ENCODE measurements at places on chromosomes 7 and 10.

DNA sequence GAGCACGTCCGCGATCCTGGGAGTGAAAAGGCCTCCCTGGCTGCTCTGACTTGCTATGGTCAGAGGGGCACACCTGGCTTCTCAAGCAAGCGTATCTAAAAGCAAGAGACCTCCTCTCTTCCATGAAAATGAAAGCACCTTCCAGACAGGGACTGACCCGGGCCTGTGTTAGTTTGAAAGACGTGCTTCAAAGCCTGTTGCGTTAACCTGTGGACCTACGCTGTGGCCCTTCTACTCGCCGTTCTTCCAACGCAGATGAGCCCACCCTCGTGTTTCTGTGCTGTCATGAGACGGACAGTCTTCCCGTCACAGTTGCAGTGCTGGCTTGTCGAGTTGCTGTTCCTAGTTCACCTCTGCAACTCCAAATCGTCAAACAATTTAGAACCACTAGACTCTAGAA lies 15.5 kb upstream of the GDI2 start:
- no peak for DNase-seq

- DNase-seq, result peak; percentile 95
These were observed 518 bp upstream of the KMT2C start for GRCh38 chr7:152436111-152436930.

DNA sequence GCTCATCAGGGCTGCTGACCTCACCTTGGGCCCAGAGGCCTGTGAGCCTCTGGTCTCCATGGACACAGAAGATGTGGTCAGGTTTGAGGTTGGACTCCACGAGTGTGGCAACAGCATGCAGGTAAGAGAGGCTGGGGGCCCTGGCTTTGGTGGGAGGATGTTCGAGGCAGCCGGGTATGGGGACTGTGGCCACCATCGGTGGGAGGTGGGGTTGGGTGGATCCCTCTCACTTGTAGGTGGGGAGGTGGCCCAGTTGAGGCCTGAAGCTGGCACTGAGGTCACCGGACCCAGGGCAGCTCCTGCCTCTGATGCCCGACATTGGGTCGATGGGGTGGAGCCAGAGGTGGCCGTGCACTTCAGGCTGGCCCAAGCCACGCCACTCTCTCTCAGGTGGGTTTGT lies 406 bp downstream of the ZP3 start:
- DNase-seq, result no peak

DNA sequence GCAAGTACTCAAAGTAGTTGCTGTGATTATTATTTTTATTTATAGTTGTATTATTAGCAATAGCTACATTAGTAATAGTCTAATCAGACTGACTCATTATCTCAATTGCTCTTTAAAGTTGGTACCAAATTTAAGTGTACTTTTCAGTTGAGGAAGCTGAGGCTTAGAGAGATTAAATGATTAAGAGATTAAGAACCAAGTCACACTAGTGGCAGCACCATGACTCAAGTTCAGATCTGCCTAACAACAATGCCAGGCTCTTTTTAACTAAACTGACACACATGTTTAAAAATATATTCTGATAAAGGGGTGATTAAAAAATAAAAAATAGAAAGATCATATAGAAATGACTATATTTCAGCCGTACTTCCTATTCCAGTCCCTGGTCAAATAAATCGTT lies 42.0 kb downstream of the FZD1 start:
- DNase-seq, result no peak

- no peak for DNase-seq
These were observed 144.2 kb downstream of the CXCL12 start for GRCh38 chr10:44240584-44241205.

- DNase-seq, result no peak
These were observed 7.3 kb downstream of the SFRP5 start for GRCh38 chr10:97764519-97764931.

- DNase-seq, result no peak
These were observed 120.7 kb downstream of the PIP4K2A start for GRCh38 chr10:22593636-22594198.

- no peak for DNase-seq
These were observed 127.8 kb downstream of the RNF216 start for GRCh38 chr7:5653661-5654060.

- DNase-seq, result no peak
These were observed 33.8 kb upstream of the COMTD1 start for GRCh38 chr10:75269605-75270004.

DNA sequence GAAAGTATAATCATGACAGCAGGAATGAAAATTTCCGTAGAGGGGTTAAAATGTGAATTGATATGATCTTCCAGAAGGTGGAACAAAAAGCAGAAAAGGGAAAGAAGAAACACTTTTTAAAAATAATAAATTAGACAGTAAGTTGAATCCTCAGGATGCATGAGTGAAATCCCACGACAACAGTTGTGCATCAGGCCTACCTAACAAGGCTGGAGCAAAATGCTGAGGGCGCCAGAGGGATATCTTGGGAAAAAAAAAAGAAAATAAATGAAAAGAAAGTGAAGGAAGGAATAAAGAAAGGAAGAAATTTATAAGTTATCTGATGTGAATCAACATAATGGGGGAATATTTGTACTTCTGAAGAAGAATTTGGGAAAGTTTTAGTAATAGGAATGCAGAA lies 13.0 kb upstream of the HUS1 start:
- DNase-seq, result no peak

- peak; percentile 82 for DNase-seq
These were observed 116.1 kb downstream of the RNF216 start for GRCh38 chr7:5665094-5666025.

GRCh38 chr7:154684666-154685563 lies 318.0 kb downstream of the PAXIP1 start:
- no peak for DNase-seq

GRCh38 chr10:102975483-102976379 lies 57.6 kb downstream of the CNNM2 start:
- DNase-seq, result no peak

- no peak for DNase-seq
These were observed 50.4 kb upstream of the CACUL1 start for GRCh38 chr10:118805146-118805545.

DNA sequence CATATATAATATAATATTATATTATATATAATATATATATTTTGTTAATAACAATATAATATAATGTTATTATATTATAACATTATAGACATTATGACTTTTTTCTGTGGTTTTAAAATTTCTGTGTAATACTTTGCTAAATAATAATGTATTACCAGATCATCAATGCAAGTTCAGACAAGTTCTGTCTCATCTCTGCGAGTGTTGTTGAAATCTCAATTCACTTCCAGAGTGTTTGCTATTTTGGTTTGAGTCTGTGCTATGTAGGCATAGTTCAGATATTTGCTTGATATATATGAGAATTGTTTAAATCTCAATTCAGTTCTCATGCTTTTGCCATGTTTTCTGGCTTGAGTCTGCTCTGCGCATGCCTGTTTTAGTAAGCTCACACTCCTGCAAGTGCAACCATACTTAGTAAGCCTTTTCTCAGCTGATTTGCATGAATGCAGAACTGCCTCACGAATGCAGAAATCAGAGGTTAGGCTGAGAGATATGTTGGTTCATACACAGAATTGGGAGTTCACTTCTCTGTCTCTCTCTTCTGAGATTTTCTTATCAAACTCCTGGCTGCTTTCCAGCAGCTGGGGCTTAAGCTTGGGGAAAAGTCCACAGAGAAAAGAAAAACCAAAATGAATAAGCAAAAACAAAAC lies 830.2 kb upstream of the SORCS1 start:
- no peak for DNase-seq

- DNase-seq, result no peak
These were observed 65.8 kb upstream of the ZEB1 start for GRCh38 chr10:31253237-31253636.

DNA sequence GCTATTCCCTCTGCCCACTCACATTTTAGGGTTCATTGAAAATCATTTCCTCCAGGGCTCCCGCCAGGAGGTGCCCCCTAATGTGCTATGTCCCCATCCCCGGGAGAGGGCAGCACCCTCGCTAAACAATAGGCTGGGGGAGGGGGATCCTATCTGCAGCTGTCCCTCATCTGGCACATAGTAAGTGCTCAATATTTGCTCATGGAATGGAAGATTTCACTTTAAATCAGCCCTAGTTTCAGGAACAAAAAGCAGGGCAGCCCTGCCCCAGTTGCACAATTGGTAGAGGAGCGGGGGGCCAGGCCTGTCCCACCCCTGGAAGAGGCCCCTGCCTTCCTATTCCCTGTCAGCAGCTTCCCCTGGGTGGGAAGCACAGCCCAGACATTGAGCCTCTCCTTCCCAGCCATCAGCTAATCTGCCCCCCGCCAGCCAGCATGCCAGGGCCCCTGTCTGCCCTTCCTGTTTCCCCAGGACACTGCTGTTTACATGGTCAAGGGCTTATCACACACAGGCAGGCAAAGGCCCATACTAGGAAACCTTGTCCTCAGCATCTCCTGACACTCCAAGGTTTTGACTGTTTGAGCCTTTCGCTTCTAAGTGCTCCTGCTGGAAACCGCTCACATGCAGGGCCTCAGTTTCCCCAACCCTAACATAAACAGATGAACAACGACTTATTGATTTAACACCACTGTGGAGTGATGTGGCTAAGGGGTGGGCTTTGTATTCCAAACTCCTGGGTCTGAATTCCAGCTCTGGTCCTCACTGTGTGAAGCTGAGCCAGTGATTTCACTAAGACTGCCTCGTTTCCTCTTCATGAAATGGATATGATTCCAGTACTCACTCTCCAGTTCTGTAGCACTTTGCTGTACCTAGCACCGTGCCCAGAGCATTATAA lies 130.7 kb upstream of the ZMIZ1 start:
- DNase-seq, result no peak

DNA sequence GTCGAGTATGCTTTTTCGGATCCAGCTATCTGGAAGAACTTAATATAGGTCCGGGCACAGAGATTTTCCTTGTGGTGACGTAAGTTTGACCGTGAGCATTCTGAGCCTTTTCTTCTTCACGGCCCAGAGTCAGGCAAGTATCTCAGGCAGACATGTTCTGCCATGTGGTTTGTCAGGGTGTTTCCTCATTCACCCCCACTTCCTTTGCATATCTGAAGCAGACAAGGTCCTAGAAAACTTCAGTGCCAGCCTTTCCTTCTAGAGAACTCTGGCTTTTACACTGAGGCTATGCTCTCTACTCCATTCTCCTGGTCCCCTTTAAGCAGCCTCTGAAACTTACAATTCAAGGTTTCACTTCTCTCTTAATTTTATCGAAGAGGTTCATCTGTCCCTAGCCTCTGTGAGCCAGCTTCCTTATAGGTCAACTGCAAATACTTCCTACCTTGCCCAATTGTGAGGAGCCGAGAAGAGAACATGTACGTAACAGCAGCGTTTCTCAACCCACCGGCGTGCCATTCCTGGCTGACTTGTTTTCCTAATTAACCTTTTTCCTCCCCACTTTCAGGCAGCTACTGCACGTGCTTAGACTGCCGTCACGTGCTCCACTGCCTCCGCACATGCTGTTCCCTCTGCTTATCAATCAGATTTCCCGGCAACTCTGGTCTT lies 47.3 kb downstream of the CDCA7L start:
- no peak for DNase-seq

GRCh38 chr7:143279186-143280098 lies 5.3 kb upstream of the TMEM139 start:
- no peak for DNase-seq

GRCh38 chr7:46651561-46652088 lies 730.6 kb upstream of the IGFBP3 start:
- no peak for DNase-seq

DNA sequence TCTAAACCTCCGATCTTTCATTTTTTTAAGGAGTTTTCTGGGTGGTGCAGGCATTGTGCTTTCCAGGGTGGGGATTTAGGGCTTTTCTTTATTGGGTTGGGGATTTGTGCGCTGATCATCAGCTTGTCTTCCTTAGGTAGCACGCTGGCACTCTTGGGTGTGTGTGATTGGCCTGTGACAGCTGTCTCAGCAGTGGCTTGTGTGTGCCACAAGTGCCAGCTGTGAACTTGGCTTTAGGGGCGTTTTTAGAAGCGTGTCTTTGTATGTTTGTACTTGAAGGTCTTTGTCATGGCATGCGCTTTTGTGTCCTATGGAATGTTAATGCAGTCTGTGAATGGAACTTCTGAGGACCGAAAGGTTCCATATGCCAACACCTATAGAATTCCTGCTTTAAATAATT lies 788 bp downstream of the AKAP9 start:
- no peak for DNase-seq

DNA sequence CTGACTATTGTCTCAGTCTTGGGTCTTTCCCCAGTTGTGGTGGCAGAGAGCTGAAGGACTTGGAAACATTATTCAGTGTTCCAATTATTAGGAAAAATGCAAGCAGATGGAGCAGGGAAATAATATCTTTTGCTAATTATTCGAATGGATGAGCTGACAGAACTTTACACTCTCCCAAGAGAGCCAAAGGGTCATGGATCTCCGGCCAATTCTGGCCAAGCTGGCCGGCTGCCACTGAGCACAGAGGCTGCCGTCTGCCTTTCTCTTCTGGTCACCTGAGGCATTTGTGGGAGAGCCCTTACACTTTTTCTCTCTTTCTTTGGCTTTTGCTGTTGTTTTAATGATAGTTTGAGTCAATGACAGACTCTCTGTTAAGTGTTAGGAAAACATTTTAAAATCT lies 22.2 kb upstream of the CNTNAP2 start:
- no peak for DNase-seq

DNA sequence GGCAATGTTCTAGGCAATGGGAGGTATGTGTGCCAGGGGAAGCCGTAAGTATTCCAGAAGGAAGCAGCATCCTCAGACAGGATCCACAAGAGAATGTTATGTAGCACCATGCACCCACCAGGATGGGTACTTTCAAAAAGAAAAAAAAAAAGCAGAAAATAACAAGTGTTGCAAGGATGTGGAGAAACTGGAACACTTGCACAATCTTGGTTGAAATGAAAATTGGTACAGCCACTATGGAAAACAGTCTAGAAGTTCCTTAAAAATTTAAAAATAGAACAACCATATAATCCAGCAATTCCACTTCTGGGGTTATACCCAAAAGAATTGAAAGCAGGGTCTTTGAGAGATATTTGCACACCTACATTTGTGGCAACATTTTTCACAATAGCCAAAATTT lies 20.2 kb downstream of the C10orf71 start:
- no peak for DNase-seq

GRCh38 chr10:62635127-62635526 lies 169.4 kb upstream of the ADO start:
- no peak for DNase-seq

Measured in WTC11 (cell line).